ENCODE measurements at places on chromosomes 1 and 21.

DNA sequence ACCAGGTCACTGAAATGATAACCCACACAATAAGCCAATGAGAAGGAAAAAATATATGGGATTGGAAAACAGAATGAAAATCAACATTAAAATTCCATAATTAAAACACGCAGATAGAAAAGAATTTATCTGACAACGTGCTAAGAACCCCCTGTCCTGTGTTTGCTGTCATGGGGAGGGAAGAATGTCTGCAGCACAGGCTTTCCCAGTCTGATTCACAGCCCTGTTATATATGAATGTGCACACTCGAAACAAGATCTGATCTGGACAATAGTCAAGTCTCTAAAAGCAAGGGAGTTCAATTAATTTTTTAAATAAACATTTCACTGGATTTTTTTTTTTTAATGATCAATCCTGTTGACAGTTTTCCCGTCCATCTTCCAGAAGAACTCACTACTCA, 220.0 kb downstream of the RERE start:
- no peak for DNase-seq

- DNase-seq, result no peak
Observed at GRCh38 chr1:168824418-168825065, 95.5 kb upstream of the DPT start.

DNA sequence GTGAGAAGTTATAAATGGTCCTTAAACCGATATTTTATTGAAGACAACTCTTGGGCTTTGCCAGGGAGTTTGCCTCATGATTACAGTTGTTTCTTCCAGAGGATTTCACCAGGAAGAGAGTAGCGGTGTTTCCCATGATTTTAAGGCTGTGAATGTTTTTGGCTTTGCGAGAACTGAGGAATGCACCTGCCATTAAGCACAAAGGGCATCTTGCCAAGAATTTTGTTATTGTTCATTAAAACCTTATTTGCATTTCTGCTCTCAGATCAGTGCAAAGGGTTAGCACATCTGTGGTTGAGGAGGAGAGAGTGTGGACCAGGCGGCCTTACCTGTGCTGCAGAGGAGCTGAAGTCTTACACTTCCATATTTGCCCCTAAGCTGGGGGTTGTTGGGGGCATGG, 13.8 kb downstream of the CNIH3 start:
- no peak for DNase-seq

DNA sequence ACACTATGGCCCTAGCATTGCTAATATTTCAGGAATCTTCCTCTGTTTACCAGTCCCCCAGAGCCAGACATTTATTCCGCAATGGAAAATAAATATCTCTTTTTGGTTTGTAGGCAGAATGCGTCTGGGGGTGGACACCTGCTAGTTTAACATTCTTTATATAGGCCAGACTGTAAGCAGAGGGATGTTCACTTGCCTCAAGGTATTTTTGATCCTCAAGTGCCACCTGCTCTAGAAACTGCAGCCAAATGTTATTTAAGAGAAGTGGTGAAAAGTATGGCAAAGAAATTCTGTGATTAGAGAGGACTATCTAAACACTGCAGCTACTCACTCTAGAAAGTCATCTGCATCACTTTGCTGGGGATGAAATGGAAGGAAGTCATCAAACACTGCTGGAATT, 164.7 kb downstream of the NEGR1 start:
- DNase-seq, result no peak

DNA sequence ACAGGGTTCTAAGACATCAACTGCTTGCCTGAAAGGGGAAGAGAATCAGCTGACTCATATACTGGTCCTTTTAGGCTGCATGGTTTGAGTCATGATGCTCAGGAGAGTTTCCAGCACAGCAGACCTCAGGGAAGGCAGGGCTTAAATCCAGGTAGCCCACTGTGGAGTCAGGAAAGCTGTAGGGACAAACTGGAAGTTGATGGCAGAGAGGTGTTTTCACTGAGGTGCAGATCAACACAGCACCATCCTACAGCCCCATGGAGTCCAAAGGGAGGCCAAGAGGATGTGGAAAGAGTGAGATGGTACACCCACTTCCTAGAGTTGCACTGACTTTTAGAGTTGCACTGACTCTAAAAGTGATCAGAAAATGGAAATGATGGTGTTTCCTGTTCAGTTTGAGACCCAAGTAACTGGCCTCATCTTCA, 252.4 kb upstream of the DUSP10 start:
- no peak for DNase-seq

DNA sequence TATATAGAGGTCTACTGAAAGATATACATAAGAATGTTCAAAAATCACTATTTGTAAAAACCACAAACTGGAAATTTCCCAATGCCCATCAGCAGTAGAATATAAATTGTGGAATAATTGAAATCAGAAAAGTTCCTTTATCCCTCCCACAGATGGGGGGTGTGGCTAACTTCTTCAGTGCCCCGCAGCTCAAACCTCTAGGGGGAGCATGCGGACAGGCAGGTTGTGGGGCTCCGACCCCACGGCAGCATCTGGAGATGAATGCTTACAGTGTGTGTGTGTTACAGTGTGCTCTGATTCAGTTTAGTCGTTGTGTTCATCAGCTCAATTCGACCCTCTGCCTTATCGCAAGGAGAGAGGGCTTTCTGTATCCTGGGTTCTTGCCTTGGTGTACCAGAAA, 262.1 kb upstream of the LRRC7 start:
- no peak for DNase-seq

- no peak for DNase-seq
Observed at GRCh38 chr1:59432531-59433439, 135.9 kb downstream of the FGGY start.
